IPS DF 6.9 (cell line): ENCODE measurements at places on chromosomes 2 and 18.

DNA sequence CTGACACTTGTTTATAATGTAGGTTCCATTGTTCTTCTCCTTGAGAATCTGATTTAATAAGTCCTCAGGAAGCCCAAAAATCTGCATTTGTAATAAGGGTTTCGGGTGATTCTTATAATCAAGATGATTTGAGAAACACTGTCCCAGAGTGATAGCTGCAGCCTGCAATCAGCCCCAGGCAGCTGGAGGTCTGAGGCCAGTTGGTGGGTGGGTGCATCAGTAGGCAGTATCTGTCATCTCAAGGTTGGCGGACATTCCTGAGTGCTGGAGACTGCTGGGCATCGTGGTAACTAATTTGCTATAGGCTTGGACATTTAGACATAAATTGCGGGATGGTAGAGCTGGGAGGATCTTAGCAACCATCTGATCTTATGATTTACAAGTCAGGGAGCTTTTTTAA is 2.7 kb upstream of the IL18RAP start:
- DNase-seq = no peak

DNA sequence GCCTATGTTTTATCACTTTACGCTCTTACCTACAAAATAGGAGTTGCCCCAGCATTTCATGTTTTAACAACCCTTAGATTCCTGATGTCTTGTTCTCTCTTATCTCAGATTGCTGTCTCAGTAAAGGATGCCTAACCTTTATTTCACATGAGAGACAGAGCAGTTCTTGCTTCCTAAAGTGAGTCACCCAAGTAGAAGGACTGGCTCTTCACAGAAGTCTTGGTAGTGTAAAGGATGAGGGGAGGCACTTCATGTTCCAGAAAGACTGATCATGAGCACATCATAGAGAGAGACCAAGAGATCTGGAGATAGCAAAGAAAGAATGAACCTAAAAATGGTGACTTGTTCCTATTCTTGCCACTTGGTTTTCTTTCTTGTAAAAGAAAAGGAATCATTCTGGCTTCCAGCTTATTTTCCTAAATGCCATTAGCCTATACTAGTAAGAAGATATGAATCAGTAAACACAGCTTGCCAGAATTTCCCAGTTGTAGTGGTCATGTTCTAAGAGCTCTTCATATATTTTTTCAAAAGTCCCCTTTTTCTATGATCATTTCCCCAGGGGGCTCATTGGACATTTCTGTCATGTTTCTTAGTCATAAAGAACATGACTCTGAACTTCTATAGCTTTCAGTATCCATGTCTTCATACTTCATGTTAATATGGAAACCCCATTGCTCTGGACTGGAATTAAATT is 54.9 kb downstream of the MAPRE2 start:
- no peak for DNase-seq

- no peak for DNase-seq
Observed at GRCh38 chr2:233486778-233487552, 79.6 kb downstream of the USP40 start.

DNA sequence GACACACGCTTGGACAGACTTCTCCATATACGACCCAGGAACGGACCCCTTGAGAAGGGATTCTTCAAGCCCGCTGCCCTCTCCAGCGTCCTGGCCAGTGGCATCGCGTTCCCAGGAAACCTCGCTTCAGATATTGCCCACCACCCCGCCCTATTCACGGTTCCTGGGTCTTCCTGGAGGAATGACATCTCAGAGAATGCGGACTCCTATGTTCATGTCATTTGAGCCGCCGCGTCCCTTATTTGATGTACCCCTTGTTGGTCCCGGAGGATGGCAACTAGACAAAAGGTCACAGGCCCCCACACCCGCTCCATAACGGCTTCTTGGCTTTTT is 588 bp upstream of the CCDC93 start:
- DNase-seq = no peak
